Right ventricle myocardium inferior (tissue), 1 donor: ENCODE measurements at places on chromosomes 11 and 22. TPM values are rescaled to one million over a fixed set of nuclear protein-coding genes. Genes with fewer than 3 reads are reported as not detected.
A peak's percentile ranks its signal among the peaks of the same experiment; 100 is the strongest.

Gene PGA4
- total RNA-seq: not detected

Gene SSTR3
- not detected for total RNA-seq

Gene ANO3
- total RNA-seq: 0.05 TPM

Gene TRABD
- total RNA-seq: 22.3 TPM

- DNase-seq: no peak
Observed at GRCh38 chr11:44456544-44457300, 108.7 kb upstream of the CD82 start.

DNA sequence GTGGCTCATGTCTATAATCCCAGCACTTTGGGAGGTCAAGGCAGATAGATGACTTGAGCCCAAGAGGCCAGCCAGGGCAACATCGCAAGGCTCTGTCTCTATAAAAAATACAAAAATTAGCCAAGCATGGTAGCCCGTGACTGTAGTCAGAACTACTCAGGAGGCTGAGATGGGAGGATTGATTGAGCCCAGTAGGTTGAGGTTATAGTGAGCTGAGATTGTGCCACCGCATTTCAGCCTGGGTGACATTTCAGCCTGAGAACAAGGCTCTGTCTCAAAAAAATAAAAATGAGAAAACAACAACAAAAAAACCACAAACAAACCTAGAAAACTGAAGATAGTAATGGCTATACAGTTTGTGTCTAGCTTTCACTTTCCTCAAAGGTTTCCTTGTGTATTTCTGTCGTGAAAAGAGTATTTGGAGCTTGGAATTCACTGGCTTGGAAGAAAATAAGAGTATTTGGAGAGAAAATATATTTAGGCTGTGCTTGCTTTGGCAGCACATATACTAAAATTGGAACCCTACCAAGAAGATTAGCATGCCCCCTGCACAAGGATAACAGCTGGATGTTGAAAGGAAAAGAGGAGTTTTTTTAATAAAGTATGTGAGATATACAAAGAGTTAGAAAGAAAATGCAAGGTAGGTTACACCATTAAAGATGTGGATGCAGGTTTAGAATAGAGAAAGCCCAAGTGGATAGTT, 3.9 kb upstream of the BIRC3 start:
- DNase-seq: no peak

DNA sequence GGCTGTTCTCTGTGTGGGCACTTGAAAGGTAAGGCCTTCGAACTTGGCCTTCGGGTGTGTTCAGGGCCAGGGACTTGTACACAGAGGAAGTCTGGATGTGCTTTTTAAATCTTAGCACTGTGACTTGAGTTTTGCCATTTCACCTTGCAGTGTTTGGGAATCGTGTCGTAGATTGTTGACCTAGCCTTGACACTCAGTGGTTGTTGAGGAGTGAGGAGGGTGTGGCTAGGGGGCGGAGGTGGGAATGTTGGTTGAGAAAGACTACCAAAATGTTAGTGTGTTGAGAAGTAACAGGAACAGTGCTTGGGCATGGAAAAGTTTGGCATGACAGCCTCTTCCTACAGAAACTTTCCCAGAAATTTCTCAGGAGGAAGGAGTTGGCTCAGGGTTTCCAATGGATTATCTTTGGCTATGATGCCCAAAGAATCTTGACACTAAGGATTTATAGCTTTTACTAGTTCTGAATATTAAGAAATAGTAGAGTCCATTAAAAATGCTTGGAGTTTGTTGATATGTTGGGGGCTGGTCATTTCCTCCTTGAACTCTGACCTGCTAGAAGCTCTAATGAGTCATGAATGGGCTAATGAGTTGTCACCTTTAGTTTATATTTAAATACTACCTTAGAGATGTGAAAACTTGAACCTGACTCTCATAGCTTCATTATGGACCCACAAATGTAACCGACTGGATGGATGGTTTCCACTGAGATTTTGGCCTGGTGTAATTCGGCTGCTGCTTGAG, 40.6 kb downstream of the BARX2 start:
- DNase-seq: no peak

DNA sequence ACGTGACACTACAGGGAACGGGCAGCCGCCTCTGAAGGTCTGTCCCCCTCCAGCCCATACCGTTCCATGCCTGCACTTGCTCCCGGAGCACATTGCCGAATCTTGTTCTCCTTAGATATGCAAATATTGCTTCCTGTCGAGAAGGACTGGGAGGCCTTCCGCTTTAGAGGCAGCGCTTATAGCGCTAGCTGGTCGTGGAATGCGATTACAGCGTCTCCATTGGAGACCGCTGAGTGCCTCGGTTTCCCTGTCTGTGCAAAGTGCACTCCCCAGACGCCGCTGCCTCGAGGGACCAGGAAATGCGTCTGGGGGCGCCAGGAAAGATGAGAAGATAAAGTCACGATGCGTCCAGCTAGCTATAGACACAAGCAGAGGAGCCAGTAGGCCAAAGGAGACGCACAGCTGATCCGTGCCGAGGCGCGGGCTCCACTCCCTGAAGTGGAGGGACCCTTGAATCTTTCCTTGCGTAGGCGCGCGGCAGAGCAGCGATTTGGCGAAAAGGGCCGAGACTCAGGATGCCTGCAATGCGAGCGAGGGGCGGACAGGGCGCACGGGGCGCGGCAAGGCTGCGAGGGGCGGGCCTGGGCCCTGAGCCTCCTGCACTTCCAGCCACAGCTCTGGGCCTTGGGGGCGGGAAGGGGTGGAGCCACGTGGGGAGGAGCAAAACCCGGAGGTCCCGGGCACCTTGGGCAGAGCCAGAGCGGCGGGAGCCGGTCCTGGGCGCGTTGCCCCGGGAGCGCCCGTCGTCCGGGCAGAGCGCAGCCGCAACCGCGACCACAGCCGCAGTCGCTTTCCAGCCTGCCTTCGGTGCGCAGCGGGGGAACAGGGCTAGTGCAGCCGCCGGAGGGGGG, at the start of gene RASSF10:
Gene RASSF10, plus strand, starts transcription at position 692 of the 851 bp plus-strand sequence. CDS start 261 bp downstream, outside the sequence.
- DNase-seq: no peak

Gene SLC22A9
- not detected for total RNA-seq

Gene B3GAT1
- total RNA-seq: 0.16 TPM

Gene RFPL1
- not detected for total RNA-seq

Gene OR2AT4
- total RNA-seq: not detected

Gene SMDT1
- 172 TPM for total RNA-seq

DNA sequence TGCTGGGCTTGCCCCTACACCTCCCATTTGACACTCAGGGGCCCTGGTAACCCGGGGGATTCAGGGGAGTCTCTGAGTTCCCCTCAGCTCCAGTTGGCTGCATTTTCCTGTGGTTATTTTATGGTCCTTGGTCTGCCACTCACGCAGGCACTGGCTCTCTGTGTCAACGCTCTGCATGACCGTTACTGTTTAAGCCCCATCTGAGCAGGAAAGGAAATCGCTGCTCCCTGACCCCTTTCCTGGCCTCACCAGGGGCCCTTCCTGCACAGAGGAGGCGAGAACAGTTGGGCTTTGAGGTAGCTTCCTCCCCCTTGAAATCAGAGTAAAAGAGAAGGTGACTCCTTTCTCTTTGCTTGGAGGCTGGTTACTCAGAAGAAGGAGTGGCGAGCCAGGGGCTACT, 2.4 kb downstream of the C1QTNF4 start:
- DNase-seq: no peak

GRCh38 chr22:44719586-44720368, 17.8 kb downstream of the PRR5 start:
- DNase-seq: no peak

- DNase-seq: no peak
Observed at GRCh38 chr11:106581399-106581798, 436.9 kb downstream of the GUCY1A2 start.

Gene ASPHD2
- 0.19 TPM for total RNA-seq

Gene BACE1-AS
- total RNA-seq: 7.7 TPM

Gene CDC42BPG
- total RNA-seq: 0.16 TPM

- no peak for DNase-seq
Observed at GRCh38 chr22:46795845-46796565, 33.6 kb downstream of the TBC1D22A start.

DNA sequence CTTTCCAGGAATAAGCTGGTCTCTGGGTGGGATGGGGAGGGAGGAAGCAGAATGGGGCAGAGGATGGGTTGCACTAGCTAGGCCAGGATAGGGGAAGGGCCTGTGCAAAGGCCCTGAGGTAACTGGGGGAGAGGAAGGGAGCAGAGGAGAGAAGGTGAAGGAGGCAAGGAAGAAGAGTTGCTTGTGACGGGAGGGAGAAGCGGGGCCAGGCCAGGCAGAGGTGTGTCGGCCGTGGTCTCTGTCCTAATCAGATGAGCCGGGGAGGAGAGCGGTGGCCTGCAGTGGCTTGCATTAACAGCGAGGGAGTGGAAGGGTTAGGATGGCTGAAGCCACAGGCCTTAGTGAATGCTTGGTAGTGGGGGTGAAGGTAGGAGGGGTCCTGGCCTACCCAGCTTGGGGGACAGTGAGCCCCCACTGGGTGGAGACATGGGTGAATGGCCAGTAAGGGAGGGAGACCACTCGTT, 6.0 kb upstream of the DERL3 start:
- DNase-seq: peak; percentile 40

- DNase-seq: peak; percentile 90
Observed at GRCh38 chr22:44697423-44698141, 4.4 kb upstream of the PRR5 start.

DNA sequence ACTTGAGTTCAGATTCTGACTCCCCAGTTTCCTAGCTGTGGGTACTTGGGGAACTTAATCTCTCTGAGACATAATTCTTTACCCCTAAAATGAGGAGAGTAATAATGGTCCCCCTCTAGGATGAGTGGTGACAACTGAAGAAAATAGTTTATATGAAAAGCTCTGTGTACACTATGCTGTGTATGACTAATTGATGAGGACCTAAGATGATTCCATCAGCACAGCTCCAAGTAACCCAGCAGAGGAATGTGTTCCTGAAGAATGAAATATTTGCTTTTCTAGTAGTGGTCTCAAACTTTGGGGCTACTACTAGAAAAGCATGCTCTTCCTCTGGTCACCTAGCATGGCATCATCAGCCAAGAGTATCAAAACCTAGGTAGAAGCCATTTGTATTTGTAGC, 217.3 kb upstream of the NARS2 start:
- DNase-seq: no peak

Gene RFPL3
- not detected for total RNA-seq

DNA sequence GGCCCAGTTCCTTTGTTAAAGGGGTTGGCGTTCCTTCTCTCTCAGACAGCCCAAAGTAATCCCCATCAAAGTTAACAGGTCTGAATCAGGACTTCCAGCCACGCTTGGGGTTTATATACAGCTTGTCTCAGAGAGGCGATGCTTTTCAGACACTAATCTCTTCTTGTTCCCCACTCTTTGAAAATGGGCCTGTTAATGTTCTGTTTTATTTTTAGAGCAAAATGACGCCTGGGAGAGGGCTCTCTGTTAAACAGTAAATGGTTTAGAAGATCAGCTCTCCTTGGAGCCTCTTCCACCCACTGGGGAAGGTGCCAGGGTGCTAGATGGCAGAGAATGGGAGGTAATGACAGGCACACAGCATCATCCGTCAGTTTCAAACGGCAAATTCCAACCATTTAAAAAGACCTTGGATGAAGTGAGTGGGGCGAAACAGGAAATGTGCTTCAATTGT, 235.9 kb upstream of the NARS2 start:
- no peak for DNase-seq

Gene TSPAN32
- total RNA-seq: 15.0 TPM

GRCh38 chr11:77127920-77128691, at the start of gene MYO7A:
MYO7A (plus strand) TSS chr11:77128246; CDS start chr11:77130635, 2,389 bp downstream.
- peak; percentile 88 for DNase-seq

DNA sequence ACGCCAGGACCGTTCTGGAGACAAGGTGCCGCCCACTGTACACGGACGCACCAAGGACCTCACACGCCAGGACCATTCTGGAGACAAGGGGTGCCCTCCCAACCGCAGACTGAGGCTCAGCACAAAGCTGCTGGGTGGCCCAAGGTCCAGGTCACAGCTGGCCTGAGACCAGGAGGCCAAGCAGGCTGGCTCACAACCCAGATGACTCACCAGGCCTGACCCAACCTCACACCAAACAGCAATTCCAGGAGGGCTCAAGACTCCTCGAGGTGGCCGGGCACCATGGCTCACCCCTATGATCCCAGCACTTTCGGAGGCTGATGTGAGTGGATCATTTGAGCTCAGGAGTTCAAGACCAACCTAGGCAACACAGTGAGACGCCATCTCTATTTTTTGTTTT, 14.8 kb downstream of the BRD1 start:
- DNase-seq: no peak

GRCh38 chr22:38125038-38125610, 14.6 kb upstream of the BAIAP2L2 start:
- DNase-seq: no peak

- no peak for DNase-seq
Observed at GRCh38 chr22:38707346-38707745, 1.6 kb downstream of the GTPBP1 start.

GRCh38 chr11:27040302-27041115, at the start of gene BBOX1:
BBOX1 (plus strand) TSS chr11:27040815; CDS start chr11:27055431, 14,616 bp downstream.
- DNase-seq: no peak

Gene APBB1
- total RNA-seq: 85.5 TPM
